Esophagus squamous epithelium (tissue), 5 donors: ENCODE measurements at places on chromosomes 1 and 21. TPM values are rescaled to one million over a fixed set of nuclear protein-coding genes. Genes with fewer than 3 reads are reported as not detected.

The FGR gene
- total RNA-seq, result 11.4 TPM

The SPRR4 gene
- not detected for total RNA-seq

The OR2L5 gene
- not detected for total RNA-seq

The CD53 gene
- total RNA-seq, result 6.6 TPM

The ZNF697 gene
- total RNA-seq, result 0.92 TPM

DNA sequence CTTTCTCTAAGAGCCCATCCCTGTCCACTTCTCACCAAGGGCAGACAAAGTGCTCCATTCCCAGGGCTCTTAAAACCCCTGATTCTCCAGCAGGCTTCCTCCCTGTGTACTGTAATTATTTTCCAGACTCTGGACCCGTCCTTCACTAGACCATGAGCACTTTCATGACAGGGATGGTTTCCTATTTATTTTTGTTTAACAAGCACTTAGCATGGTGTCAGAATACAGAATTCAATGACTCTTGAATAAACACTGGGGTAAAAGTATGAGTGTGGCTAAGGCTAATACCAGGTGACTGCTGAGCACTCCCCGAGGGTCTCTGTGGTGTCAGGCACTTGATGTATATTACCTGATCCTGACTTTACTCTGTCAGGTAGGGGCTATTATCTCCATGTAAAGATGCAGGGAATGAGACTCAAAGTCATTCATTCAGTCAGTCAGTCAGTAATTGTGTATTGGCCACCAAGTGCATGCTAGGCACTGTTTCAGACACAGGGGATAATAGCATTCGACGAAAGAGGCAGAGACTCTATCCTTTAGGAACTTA lies 47.2 kb downstream of the C1orf21 start:
- DNase-seq, result no peak

GRCh38 chr21:38505654-38506523 lies 7.6 kb upstream of the ERG start:
- DNase-seq, result no peak

DNA sequence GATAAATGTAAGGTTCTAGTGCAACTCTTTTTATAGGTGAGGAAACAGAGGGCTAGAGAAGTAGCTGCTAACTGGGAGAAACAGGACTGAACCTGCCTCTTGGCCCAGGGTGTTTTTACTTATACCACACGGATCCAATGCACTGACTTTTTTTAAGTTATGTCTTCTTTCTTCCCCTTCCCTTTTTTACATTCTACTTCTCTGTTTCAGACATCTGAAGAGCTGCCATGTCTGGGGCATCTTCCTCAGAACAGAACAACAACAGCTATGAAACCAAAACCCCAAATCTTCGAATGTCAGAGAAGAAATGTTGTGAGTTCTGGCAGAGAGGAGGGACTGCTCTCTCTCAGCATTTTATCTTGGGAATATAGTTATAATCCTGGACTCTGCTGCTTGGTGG lies 1.4 kb downstream of the PFKFB2 start:
- DNase-seq, result no peak

GRCh38 chr1:93434987-93435386 lies 12.9 kb upstream of the FNBP1L start:
- no peak for DNase-seq

GRCh38 chr21:46663754-46664153 lies 28.3 kb downstream of the PRMT2 start:
- DNase-seq, result no peak

- DNase-seq, result no peak
Observed at GRCh38 chr1:77120950-77121349, 98.3 kb downstream of the PIGK start.

DNA sequence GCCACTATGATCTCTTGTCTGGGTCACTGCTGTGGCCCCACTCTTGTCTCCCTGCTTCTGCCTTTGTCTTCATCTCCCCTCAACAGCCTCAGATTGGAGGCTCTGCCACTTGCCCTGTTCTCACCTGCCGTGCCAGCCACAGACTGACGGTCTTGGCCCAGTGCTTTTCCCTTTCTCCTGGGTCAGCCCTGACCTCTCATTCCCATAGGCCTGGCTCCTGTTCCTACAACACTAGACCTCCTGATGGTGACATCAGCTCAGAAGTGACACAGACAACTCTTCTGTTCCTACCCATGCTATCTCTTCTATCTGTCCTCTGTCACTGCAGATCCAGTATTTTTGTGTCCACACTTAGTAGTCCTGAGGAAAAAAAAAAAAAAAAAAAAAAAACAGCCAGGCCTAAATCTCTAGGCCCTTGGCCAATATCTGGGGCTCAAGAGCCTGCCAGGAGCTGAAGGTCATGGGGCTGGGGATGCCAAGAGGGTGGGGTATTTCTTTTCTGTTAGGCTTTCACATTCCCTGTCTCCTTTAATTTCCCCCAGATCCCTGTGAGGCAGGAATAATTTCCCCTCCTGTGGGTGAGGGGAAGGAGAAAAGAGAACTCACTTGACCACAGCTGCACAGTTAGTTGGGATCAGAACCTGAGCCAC lies 42.0 kb upstream of the FOXO6 start:
- no peak for DNase-seq
